ENCODE measurements at places on chromosomes 2 and 18. TPM values are rescaled to one million over a fixed set of nuclear protein-coding genes. Genes with fewer than 3 reads are reported as not detected.

DNA sequence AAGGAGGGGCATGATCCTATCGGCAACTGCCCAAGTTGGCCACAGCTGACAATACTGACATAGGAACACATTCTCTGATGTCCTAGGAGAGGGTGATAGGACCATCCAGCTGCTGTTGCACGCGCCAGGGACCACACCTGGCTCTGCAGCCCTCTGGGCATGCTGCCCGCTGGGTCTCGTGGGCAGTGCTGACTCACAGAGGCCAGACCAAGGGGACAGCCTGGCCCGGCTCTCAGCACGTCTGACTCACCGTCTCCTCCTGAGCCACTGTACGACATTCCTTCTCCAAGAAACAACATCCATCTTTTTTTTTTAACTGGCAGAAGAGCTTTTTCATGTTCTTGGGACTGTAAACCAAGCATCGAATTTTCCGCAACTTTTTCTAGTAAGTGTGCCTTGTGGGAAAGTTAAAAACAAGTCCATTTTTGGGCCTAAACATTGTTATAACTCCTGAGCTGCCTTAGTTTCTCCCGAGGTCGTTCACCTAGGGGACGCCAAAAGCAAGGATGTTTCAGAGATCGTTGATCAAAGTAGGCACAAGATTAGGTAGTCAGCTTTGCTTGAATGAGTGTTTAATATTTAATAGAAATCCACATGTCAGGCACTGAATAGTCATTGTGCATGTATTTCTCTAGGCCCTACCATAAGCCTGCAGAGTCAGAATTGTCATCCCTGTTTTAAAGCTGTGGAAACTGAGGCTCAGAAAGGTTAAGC is 100.3 kb downstream of the TTC32 start:
- DNase-seq, result peak; percentile 46

DNA sequence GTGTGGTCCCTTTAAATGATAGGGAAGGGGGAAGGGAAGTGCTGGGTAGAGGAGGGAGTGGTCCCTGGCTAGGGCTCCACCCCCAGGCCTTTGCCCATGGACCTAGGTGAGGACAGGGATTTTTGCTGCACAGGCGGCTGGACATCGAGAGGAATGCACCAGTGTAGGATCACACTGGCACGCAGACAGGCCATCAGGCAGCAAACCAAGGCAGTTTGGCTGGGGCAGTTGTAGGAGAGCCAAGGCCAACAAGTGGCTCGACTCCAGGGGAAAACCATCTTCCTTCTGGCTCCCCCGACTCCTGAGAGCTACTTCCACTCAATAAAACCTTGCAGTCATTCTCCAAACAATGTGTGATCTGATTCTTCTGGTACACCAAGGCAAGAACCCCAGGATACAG is 402.0 kb upstream of the LRRTM1 start:
- DNase-seq, result no peak

PLGLB2 gene
- 2.6 TPM for total RNA-seq

- no peak for DNase-seq
Measured at GRCh38 chr2:162579169-162579568, 235.2 kb downstream of the GCA start.

DNA sequence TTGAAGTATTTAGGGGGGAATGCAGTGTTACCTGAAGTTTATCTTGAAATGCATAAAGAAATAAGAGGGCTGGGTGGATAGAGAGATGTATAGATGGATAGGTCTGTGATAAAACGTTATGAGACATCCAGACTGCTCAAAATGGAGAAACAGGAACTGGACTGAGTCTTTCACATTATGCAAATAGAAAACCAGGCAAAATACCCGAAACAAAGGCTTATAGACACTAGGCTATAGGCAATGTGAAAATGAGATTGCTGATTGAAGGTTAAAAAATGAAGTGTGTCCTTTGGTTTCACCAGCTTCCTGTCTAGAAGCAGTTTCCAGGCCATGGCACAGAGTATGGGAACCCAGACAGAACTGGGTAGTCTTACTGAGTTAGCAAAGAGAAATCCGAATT is 24.9 kb upstream of the SLC3A1 start:
- DNase-seq, result no peak

HOXD4 gene
- 1.3 TPM for total RNA-seq

DNA sequence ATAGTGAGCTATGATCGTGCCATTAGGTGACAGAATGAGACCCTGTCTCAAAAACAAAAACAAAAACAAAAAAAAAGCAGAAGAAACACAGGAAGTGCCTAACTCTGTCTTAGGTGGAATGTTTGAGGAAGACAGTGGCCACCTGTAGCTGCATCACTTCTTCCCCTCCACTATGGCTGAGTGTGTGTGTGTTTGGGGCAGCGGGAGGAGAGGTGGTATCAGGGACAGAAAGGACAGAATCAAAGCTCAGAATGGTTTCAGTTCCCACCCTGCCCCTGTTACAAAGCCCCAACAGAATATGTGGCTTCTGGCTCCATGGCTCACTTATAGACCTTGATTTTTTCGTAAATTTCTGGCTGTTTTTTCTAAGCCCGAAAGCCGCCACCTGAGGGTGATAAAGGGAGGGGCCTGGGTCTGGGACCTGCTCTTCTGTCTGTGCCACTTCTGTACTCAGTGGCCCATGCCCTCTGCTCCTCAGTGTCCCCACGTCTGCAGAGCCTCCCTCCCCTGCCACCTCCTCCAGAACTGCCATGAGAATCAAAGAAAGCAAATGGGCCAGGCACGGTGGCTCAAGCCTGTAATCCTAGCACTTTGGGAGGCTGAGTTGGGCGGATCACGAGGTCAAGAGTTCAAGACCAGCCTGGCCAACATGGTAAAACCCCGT is 27.4 kb downstream of the SERTAD2 start:
- DNase-seq, result no peak
